ENCODE measurements at places on chromosomes 2 and 18. TPM values are rescaled to one million over a fixed set of nuclear protein-coding genes. Genes with fewer than 3 reads are reported as not detected.

The GPR17 gene
- total RNA-seq = not detected

The OTOS gene
- not detected for total RNA-seq

The RGPD4 gene
- not detected for total RNA-seq

DNA sequence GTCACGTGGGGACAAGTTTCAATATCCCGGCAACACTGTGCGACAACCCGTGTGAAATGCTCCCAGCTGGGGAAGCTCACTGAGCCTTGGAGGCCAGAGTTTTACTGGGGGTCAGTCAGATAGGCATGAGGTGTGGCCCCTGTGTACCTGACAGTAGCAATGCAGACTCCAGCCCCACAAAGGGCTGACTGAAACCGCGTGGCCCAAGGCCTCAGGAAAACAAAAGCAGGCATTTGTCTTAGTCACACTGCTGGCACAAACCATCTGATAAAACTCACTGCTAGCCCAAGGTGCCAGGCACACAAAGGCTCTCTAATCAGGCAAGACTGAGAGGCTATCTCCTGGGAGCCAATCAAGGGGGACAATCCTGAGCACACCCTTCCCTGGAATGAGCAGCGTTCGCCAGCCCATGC is 786.6 kb upstream of the RAB6C start:
- no peak for DNase-seq

GRCh38 chr2:6358985-6359384 is 506.7 kb downstream of the CMPK2 start:
- DNase-seq = no peak

GRCh38 chr2:104851291-104852089 is 2.4 kb upstream of the POU3F3 start:
- no peak for DNase-seq

GRCh38 chr2:17051538-17051937 is 385.9 kb upstream of the CYRIA start:
- DNase-seq = no peak

DNA sequence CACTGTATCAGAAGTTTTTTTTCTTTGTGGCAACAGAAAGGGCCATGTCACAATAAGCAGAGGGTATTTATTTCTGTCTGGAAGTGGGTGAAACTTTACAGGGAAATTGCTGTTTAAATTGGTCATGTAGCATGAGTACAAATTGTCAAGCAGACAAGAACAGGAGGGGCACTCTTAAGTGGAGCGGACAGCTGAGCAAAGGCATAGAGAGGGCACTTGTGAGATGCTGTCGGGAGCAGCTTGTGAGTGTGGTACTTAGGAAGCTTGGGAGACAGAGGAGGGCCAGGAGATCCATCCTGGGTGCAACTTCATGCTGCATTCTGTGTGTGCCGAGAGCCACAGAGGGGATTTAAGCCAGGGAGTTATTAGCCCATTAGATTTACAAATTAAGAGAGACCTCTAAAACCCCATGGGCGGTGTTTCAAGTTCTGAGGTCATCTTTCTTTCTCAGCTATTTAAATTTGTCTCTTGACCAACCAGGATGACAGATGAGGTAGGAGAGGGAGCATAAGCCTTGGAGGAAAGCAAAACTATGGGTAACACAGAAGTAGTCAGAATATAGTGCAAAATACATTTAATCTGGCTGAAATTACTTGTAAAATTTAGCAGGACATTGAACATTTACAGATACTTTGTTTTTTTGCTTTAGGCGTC is 30.4 kb downstream of the INPP4A start:
- no peak for DNase-seq

GRCh38 chr18:40035966-40036365 is 1919.1 kb upstream of the PIK3C3 start:
- no peak for DNase-seq

- DNase-seq = no peak
Observed at GRCh38 chr2:11517906-11518305, 15.9 kb upstream of the GREB1 start.

GRCh38 chr2:173998386-173998785 is 33.2 kb upstream of the SP3 start:
- no peak for DNase-seq

- no peak for DNase-seq
Observed at GRCh38 chr18:3495691-3496430, 45.9 kb downstream of the TGIF1 start.

DNA sequence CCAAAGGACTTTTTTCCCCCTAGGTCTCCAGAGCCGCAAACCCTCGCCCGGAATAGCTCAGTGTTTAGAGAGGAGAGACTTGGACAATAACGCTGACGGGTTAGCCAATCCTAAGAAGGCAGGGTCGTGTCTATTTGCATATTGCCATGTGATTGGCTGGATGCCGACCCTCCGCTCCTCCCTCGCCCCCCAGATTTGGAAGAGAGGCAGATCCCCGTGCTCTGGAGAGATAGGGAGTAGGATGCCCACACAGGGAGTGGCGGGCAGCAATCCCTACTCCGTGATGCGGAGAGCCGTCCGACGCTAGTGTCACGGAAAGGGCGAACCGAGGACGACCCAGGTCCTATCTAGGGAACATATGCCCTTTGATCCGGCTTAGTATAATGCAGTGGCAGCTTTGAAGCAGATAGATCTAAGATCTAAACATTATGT is 1.4 kb downstream of the WNT6 start:
- no peak for DNase-seq
